ENCODE measurements at places on chromosomes 3 and 15.

DNA sequence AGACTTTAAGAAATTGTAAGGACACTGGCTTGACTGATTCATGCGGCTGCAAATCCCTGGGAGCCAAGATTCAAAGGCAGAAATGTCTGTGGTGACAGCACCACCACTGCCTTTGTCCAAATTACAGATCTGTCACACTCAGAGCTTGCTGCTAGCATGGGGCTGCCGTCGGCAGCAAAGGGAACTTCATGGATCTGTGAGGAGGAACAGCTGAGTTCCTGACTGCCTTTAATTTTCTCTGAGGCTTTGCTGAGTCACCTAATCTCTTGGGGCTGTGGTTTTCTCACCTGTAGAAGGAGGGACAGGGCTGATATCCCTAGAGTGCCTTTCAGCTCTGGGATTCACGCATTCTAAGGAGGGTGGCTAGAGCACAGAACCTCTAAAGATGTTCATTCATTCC is 4.1 kb upstream of the PAK6 start:
- DNase-seq = peak; percentile 35

- DNase-seq = no peak
Observed at GRCh38 chr3:57120040-57120439, 45.1 kb downstream of the IL17RD start.

GRCh38 chr3:13884851-13885703 is 5.2 kb upstream of the WNT7A start:
- DNase-seq = peak; percentile 73

DNA sequence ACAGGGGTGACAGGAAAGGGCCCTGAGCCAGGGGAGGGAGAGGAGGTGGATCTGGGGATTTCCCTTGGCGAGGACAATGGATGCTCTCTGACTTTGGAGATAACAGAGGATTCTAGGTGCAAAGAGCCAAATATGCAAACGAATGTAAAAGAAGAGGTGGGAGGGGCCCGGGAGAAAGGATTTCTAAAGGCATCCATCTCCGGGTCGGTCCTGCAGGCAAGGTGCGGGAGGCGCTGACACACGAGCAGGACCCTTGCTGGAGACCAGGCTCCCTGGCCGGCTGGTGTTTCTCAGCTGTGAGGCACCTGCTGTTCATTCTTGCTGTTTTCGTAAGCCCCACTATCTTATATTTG is 115.2 kb upstream of the TLE3 start:
- DNase-seq = no peak

- no peak for DNase-seq
Observed at GRCh38 chr3:930866-931265, 162.0 kb upstream of the CNTN6 start.

DNA sequence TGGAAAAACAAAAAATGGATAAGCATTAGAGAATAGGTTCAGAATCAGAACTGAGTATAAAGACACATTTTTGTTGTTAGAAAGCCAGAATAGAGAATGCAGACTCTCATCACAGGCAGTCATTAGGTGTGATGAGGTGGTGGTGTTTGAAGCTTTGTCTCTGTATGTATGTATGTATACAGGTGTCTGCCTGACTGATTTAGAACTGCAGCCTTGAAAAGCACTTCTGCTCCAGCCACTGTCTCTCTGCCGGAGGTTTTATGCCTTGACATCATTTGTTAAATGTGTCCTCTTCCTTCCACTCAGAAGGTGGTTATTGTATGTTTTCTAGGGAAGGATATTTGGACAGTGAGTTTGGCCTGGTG is 80.7 kb upstream of the ZBED2 start:
- no peak for DNase-seq

GRCh38 chr15:67854358-67854757 is 14.5 kb upstream of the RNU6-1 start:
- DNase-seq = no peak

- DNase-seq = peak; percentile 77
Observed at GRCh38 chr3:4474683-4475490, 7.8 kb upstream of the SUMF1 start.

DNA sequence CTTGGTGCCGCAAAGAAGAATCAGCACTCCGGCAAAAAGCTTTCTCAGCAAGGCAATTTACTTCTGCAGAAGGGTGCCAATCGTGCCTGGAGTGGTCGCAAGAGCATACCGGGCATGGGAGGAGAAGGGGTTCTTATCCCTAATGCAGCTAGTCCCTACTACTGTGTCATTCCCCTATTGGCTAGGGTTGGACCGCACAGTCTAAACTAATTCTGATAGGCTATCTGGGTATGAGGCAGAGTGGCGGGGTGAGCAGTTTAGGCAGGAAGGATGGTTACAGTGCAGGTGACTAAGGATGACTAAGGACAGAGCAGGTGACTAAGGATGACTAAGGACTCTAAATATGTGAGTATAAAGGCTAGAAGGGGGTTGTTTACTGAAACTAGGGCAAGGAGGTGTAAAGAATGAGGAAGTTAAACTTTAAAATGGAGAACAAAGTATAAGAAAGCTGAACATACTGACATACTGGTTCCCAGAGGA is 52.9 kb downstream of the PGBD4 start:
- DNase-seq = peak; percentile 92

DNA sequence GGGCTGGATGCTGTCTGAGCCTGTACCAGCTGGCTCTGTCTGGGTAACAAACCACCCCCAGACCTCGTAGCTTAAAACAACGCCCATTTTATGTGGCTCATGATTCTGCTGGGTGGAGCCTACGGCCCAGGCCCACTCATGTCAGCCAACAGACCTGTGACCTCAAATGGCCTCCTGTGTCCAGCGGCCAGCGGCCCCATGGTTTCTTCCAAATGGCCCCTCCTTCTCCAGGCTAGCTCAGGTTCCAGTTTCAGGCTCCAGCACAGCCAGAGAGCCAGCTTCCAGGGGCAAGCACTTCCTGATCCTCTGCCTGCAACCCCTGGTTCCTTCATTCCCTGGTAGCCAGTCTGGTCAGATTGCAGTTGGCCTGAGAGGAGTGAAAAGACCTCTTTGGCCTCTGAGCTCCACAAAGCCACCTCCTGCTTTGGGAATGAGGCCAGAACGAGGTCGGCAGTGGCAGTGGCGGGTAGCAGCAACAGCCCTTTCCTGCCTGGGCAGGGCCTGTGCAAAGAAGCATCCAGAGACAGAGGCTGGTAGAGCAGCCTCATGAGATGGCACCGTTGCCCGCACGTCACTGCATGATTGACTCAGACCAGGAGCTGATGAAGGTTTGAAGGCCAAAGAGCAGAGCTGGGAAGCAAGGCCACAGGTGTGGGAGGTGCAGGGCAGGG is 21.0 kb upstream of the PLXNA1 start:
- no peak for DNase-seq

DNA sequence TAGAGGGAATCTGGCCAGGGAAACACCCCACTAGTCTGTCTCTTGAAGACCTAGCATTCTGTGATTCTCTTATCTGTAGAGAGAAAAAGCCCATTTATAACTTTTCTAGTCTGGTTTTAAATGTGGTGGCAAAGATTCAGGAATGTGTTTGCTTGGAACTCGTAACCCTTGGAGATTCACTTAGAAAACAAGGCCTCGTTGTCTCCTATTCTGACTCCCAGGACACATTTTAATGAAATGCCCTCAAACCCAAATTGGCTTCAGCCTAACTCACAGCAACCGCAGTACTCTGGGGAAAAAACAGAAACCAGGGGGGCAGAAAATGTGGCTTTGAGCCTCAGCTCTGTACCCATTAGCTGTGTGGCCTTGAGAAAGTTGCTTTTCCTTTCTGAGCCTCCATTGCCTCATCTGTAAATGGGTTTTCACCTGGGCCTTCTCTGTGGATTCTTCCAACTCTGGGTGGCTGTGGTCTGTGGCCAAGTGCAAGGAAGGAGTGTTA is 36.5 kb downstream of the RPLP1 start:
- no peak for DNase-seq

- DNase-seq = no peak
Observed at GRCh38 chr15:40498418-40498817, 27.6 kb downstream of the CHST14 start.

GRCh38 chr3:173886-174285 is 22.7 kb upstream of the CHL1 start:
- DNase-seq = no peak

- DNase-seq = peak; percentile 83
Observed at GRCh38 chr3:52091586-52092270, 35.4 kb upstream of the DUSP7 start.

GRCh38 chr15:95295896-95296625 is 1034.4 kb upstream of the NR2F2 start:
- DNase-seq = no peak

- no peak for DNase-seq
Observed at GRCh38 chr3:181009225-181009624, 19.7 kb upstream of the DNAJC19 start.

- no peak for DNase-seq
Observed at GRCh38 chr15:58715266-58715917, 34.1 kb downstream of the ADAM10 start.

DNA sequence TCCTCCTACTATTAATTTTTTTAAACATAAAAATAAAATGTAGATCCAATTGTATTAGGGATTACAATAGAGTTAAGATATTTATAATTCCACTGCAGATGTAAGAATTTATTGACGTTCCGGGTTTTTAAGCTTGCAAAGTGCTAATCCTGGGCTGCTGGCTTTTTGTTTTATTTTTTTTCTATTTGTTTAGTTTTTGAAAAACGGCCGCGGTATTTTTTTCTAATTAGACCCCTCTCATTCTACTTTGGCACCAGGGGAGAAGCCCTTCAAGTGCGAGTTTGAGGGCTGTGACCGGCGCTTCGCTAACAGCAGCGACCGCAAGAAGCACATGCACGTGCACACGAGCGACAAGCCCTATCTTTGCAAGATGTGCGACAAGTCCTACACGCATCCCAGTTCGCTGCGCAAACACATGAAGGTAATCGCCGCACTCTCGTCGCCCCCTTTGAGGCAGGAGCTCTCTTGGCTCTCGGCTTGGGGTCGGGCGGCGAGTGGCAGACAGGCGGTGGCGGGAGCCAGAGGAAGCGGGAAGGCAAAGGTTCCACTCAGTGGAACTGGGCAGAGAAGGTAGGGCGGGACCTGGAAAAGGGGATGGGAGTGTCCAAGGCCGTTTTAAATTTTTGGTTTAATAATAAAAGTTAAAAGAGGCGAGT is 3.2 kb downstream of the ZIC1 start:
- no peak for DNase-seq

DNA sequence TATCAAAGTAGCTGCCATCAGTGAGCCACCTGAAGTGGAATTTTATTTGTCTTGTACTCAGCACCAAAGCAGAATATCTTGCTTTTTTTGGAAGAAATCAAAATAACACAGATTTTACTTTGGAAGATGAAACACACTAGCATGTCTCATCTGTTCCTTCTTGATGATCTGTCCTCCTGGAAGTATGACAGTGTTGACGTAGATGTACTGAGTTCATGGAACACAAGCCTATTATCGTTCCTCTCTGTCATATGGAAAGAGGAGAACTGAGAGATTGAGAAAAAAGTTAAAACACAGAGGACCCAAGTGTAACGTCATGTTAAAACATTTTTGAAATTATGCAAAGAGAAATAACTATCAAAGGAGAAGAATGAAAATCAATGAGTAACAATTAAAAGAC is 340.2 kb downstream of the ROBO2 start:
- no peak for DNase-seq

- no peak for DNase-seq
Observed at GRCh38 chr15:27043770-27044169, 72.8 kb downstream of the GABRG3 start.

GRCh38 chr15:38196076-38196475 is 56.6 kb upstream of the SPRED1 start:
- no peak for DNase-seq

DNA sequence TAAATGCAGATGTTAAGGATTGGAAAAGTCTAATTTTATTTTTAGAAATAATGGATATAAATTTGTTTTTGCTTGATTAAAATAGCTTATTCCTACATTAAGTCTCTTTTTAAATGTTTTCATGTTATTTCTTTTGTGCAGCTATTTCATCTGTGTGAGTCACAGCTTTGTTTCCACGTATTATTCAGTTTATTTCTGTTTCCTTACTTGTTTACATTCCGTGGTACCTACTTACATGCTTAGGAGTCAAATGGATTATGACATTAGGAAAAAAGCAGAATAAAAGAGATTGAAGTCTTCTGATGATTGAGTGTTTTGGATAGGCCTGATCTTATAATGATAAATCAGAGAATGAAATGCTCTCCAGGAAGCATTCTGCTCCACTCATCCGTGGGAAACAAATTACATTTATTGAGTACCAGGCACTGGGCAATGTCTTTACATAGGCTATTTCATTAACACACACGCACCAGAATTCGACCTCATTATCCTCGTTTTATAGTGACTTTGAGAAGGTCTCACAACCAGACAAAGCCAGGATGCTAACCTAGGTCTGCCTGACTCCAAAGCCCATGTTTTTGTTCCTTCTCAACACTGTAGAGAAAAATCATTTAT is 38.1 kb upstream of the RASA2 start:
- DNase-seq = no peak

- DNase-seq = no peak
Observed at GRCh38 chr3:16836505-16837237, 48.1 kb upstream of the PLCL2 start.

DNA sequence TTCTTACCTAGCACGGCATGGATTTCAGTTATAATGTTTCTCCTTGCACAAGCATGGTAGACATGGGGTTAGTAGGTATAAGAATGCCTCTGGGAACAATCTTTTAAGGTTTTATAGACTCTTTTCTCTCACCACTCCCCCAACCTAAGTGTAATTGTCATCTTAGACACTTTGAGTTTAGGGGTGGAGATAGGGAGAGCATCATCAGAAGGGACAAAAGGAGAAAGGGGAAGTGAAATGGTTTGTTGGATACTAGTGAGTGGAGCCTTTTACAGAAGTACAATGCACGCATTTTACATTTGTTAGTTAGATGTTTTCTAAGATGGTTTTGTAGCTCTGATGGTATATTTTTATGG is 189.2 kb downstream of the TP63 start:
- no peak for DNase-seq

GRCh38 chr15:43241100-43241499 is 20.3 kb upstream of the EPB42 start:
- DNase-seq = no peak

DNA sequence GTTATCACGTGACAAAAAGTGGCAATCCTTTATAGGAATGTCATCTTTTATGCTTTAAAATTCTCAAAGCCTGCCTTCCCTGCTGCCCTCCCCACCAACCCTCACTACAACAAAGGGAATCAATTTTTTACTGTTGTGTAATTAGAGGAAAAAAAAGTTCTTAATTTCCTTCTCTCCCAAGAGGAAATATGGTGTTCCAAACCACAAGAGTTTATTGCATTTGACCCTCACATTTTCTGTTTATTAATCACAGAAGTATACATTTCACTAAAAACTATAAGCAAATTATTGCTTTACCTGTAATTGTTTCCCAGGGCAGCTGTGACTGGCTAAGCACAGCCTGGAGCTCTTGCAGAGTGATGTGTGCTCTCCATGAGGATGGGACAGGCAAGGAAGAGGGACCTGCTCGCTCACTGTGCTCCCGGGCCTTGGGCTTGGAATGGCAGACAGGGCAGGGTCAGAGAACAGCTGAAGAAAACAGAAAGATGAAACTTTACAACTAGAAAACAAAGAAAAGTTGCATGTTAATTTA is 31.3 kb upstream of the ATP10A start:
- no peak for DNase-seq
